Thyroid gland (tissue), 4 donors: ENCODE measurements at places on chromosomes 13 and 19.

GRCh38 chr13:73717632-73718031, 416.6 kb downstream of the KLF12 start:
- H3K27me3 ChIP-seq: no peaks in the 10 kb centered on the region
- H3K27ac ChIP-seq: no peak overlapping the region
- peaks cover 6% of the 10 kb centered on the region for H3K4me1 ChIP-seq

GRCh38 chr19:7926021-7926726, at the start of gene CTXN1:
TSS of gene CTXN1 (minus strand) at chr19:7926135. CDS start at chr19:7925538, 597 bp downstream.
- peak; percentile 68 for DNase-seq
- peaks cover 13% of the 10 kb centered on the region for H3K4me1 ChIP-seq
- H3K36me3 ChIP-seq: peaks cover 17% of the 10 kb centered on the region
- H3K4me3 ChIP-seq: peak within 1 kb of the TSS; percentile 50

DNA sequence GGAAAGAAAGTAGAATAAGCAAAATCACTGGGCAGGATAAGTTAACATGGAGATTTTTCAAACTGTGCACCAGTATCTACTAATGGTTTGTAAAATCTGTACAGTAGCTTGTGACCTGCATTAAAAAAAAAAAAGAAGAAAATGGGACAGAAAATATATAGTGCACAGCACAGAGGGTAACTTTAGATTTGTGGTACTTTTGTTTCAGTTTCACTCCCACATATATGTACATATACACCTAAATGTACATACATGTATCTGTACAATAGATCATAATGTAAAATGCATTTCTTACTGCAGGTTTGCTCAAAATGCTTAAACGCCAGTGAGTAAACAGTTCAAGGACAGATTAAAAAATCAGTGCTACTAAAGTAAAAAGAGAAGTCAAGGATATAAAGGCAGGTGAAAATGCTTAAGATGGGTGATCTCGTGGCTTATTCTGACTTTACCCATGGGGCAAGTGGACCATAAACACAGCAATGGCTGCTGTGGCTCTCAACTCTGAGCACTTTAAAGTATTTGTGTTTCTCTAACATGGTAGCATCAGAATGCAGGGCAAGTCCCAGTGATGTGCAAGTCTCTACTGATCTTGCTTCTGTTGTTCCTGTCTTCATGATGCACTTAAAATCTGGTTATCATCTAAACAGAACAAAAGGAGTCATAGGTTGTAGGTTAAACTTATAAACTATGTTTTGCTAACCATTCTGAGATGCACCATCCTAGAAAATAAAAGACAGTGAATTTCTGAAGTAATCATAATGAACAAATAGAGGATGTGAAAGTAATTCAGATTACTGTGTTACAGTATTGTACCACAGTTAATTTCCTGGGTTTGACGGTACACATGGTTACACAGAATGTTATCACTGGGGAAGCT, 112.3 kb downstream of the MIPEP start:
- no peak overlapping the region for H3K27ac ChIP-seq

GRCh38 chr13:44322928-44323327, 50.7 kb upstream of the SERP2 start:
- H3K4me1 ChIP-seq: no peaks in the 10 kb centered on the region
- H3K36me3 ChIP-seq: no peaks in the 10 kb centered on the region
- H3K27me3 ChIP-seq: no peaks in the 10 kb centered on the region

DNA sequence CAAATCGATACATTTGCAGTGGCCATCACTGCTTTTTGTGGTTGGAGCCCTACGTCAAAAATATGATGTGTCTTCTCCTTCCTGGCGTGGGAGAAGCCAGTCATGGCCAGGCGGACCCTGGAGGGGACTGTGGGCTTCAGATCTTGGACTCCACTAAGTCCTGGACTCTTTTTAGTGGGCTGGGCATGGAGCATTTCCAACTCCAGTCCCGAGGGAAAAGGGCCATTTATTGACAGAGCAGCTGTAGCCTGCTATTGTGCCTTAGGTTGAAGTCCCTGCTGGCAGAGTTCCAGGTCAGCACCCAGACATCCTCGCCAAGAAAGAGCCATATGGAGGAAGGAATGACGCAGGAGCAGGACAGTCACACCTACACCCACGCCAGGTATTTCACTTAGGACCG, 179.2 kb upstream of the ZNF507 start:
- no peak overlapping the region for H3K4me3 ChIP-seq
- H3K36me3 ChIP-seq: no peaks in the 10 kb centered on the region
- no peaks in the 10 kb centered on the region for H3K27me3 ChIP-seq
- DNase-seq: no peak
- no peak overlapping the region for H3K27ac ChIP-seq
- H3K4me1 ChIP-seq: no peaks in the 10 kb centered on the region

- H3K36me3 ChIP-seq: no peaks in the 10 kb centered on the region
- H3K27me3 ChIP-seq: no peaks in the 10 kb centered on the region
- H3K27ac ChIP-seq: no peak within 1 kb of the TSS
- no peak for DNase-seq
- no peak within 1 kb of the TSS for H3K4me3 ChIP-seq
Observed at GRCh38 chr19:5851302-5851701, at the start of gene FUT3. TSS of gene FUT3 (minus strand) at chr19:5851449.

- no peaks in the 10 kb centered on the region for H3K27me3 ChIP-seq
- H3K36me3 ChIP-seq: no peaks in the 10 kb centered on the region
- DNase-seq: peak; percentile 78
- H3K4me1 ChIP-seq: no peaks in the 10 kb centered on the region
Observed at GRCh38 chr13:40697711-40698110, 31.3 kb upstream of the FOXO1 start.

DNA sequence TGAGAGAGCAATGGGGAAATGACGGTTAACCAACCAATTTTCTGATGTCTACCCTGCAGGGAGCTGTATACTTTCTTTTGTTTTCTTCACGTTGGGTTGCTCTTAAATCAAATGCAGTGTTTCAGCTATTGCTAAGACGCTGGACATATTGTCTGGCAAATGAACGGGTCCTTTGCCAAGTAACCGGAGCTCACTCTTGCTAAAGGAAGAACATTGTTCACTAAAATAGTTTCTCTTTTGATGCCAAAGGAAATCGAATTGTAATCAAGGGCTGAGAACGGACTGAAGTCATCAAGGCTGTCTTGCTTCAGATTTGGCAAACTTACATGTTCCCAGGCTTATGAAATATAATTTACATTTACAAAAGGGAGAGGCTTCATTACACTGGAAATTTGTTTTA, 142.3 kb upstream of the ARGLU1 start:
- H3K4me1 ChIP-seq: no peaks in the 10 kb centered on the region
- no peak overlapping the region for H3K4me3 ChIP-seq
- DNase-seq: no peak
- H3K27me3 ChIP-seq: no peaks in the 10 kb centered on the region
- H3K36me3 ChIP-seq: no peaks in the 10 kb centered on the region

GRCh38 chr19:55461974-55462626, 658 bp upstream of the ISOC2 start:
- peak overlapping the region; percentile 35 for H3K4me3 ChIP-seq
- DNase-seq: no peak
- no peaks in the 10 kb centered on the region for H3K36me3 ChIP-seq
- peak overlapping the region; percentile 63 for H3K27ac ChIP-seq

DNA sequence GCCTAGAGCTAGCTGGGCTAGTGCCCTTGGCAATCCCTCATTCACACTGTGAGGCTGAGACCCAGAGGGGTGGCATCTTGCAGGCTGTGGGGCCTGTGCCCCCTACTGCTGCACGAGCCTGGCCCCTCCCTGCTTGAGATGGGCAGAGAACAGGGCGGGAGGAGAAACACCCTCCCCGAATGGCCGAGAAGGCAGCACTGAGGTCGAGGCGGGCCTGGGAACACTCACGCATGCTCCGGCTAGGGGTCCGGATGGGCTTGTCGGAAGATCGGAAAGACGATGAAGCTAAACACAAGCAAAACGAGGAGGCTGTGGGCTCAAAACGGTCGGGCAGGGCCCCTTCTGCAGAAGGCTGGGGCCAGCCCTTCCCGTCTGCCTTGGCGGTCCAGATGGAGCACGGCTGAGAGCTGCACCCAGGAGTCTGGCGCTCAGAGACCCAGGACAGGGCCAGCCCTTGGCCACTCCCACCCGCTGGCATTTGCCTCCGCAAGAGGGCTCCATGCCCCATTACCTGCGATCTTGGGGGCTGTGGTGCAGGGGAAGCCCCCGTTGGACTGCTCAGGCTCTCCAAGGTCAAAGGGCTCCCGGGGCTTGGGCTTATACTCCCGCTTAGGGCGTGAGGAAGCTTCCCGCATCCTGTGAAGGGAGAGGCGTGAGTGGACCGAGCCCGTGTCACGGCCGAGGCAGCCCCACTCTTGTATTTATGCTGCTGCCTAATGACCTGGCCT, 18.9 kb downstream of the MPND start:
- H3K4me3 ChIP-seq: no peak overlapping the region
- H3K27ac ChIP-seq: no peak overlapping the region
- H3K4me1 ChIP-seq: no peaks in the 10 kb centered on the region

GRCh38 chr19:47486900-47487299, 2.9 kb upstream of the KPTN start:
- DNase-seq: no peak
- H3K27me3 ChIP-seq: no peaks in the 10 kb centered on the region
- peaks cover 14% of the 10 kb centered on the region for H3K36me3 ChIP-seq

DNA sequence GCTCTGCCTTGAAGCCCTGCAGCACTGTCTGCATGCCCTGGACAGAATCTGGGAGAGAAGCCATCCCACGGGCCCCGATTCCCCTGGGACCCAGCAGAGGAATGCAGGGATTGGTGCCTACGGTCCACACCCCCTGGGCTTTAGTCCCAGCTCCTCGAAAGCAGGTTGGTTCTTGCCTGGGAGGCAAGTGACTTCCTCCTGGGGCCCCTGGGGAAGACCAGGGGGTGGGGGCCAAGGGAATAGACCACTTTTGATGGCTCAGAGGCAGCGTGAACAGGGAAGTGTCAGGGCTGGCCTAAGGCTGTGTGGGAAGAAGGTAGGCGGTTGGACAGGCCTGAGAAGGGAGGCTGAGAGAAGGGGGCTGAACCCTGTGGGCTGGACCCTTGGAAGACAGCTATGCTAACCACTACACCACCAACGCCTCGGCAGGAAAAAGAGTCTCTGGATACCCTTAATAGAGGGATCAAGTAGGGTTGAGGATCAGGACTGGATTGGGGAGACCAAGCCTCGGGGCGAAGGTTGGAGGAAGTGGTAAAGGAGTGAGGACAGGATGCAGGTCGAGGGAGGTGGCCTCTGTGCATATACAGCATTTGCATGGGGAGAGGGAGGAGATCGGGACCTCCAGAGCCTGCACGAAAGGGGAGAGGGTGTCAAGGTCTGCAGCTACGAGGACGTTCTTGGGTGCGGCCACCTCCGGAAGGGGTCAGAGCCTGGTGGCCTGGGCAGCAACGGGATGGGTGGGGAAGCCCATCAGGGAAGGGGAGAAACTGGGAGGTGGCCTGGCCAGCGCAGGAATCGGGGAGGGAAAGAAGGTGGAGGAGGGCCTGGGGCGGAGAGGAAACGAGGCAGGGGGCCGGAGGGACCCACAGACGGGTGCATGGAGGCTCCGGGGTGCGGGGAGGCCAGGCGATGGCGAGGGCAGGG, 709 bp downstream of the DPP9 start:
- H3K27ac ChIP-seq: no peak overlapping the region
- DNase-seq: peak; percentile 15
- peaks cover 18% of the 10 kb centered on the region for H3K36me3 ChIP-seq
- no peaks in the 10 kb centered on the region for H3K27me3 ChIP-seq
- peak overlapping the region; percentile 96 for H3K4me3 ChIP-seq

- peaks cover 8% of the 10 kb centered on the region for H3K4me1 ChIP-seq
- H3K36me3 ChIP-seq: no peaks in the 10 kb centered on the region
- no peak within 1 kb of the TSS for H3K4me3 ChIP-seq
Observed at GRCh38 chr19:4539693-4540581, at the start of gene LRG1. TSS of gene LRG1 (minus strand) at chr19:4540036. CDS start at chr19:4540013, 23 bp downstream.

DNA sequence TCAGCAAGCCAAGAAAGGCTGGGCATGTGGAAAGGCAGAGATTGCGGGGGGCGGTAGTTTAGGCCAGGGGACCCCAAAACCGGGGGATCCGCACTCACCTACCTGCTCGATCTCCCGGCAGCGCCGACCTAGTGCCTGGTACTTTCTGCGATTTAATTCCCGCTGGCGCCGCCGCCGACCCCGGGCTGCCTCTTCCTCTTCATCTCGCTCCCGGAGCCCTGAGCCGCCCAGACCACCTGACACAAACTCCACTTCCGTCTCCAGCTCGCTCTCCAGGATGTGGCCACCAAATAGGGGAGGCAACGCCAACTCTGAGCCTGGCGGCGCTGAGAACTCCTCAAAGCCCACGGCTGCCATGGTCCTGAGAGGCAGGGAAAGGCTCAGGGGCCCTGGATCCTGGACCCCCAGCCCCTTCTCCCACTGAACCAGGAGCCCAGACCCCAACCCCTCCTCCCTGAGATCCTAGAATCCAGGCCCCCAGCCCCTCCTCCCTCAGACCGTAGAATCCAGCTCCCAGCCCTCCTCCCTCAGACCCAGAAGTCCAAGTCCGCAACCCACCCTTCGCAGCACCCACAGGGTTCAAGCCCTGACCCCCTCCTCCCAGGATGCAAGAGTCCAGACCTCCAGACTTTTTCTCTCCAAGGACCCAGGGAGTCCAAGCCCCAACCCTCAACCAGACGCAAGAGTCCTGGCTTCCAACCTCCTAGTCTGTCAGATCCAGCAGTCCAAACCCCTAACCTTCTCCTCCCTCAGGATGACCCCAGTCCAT, 933 bp downstream of the TFPT start:
- H3K27ac ChIP-seq: no peak overlapping the region
- peaks cover 17% of the 10 kb centered on the region for H3K36me3 ChIP-seq
- H3K4me1 ChIP-seq: peaks cover 23% of the 10 kb centered on the region
- H3K27me3 ChIP-seq: no peaks in the 10 kb centered on the region
- no peak overlapping the region for H3K4me3 ChIP-seq
- no peak for DNase-seq
